ENCODE measurements at places on chromosomes 5 and 9.
A peak's percentile ranks its signal among the peaks of the same experiment; 100 is the strongest.

GRCh38 chr5:5432020-5432707 is 9.7 kb downstream of the ICE1 start:
- no peak for DNase-seq

DNA sequence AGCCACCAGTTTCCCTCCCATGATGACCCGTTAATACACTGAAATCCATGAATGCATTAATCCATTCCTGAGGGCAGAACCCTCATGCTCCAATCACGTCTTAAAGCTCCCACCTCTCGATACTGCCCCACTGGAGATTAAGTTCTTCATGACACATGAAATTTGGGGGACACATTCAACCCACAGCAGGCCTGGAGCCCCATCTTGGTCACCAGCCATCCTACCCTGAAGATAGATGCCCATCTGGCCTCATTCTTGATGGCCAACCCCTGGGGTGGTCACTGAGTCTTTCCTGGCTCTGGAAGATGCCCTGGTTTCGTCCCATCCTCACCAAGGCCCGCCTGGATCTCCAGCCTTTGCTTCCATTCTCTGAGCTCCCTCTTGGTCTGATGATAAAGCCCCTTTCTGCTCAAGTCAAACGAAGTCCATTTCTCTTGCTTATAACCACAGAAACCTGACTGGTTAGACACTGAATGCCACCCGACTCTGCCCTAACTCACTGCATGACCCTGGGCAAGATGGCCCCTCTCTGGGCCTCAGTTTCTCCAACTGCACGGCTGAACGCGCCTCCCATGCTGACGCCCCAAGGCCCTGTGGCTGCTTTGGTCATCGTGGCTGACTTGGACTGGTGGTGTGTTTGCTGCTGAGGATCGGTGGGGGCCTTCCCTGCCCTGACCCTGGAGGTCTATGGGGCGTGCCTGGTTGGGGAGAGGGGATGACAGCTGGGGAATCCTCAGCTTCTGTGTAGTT is 138.4 kb upstream of the IER5L start:
- DNase-seq: no peak

DNA sequence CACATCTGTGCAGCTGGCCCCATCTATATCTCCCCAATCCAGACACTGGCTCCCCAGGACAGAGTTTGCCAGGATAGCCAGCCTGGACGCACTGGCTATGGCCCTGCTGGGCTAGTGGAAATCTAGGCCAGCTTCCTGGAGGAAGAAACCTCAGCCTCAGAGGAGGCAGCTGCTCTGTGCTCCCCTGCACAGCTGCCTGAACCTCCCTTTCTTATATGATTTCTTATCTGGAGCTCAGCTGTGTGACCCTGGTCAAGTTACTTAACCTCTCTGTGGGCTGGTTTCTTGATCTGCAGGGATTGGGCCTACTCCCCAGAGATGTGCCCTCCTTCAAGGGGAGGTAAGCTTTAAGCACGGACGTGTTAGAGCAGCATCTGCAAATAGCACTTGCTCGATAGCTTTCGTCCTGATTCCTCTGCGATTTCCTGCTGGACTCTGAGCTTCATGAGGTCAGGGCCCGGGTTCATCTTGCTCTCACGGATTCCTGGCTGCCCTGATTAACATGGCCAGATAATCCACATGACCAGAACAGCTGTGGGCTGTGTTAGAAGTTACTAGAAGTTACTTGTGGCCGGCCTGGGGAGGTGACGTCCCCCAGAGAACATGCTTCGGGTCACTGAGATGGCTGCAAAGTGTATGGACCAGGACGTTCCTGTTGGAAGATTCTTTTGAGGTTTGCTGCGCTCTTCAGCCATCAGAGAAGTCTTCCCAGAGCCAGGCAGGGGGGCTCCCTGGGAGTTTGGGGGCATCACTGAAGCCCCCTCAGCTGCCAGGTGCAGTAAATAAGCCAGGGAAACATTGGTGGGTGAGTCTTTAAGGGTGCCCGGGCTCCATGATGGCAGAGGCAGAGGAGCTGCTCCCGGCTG is 14.5 kb downstream of the C9orf50 start:
- DNase-seq: no peak

- DNase-seq: no peak
These were observed 13.9 kb downstream of the MAP1B start for GRCh38 chr5:72121052-72121779.

- no peak for DNase-seq
These were observed 58.9 kb downstream of the GNA14 start for GRCh38 chr9:77589046-77589795.

DNA sequence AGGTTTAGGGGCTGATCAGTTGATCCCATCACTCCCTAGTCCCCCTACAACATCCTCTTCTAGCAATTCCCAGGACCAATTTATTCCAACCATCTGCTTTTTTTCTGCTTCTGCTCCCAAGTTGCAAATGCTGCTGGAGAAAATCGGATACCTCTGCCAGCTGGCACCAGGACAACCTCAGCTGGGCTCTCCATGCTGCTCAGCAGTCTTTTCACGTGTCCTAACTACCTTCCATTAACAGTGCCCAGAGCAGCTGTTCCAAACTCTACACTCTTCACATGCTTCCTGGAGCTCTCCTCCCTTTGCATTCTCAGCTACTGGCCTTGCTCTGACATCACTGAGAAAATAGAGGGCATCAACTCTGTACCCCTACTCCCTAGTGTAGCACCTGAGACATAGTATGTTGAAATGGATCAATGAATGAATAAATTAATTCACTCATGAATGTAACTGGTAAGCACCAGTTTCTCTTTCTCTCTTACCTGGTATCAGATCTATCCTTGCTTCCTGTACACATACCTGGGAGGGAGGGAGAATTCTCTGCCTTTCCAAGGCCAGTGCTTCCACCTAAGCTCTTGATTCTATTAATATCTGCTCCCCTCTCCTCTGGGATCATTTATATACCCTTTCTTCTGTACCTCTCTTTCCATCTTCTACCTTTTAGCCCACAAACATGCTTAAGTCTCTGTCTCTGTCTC is 191.0 kb downstream of the RAB3C start:
- peak; percentile 83 for DNase-seq

DNA sequence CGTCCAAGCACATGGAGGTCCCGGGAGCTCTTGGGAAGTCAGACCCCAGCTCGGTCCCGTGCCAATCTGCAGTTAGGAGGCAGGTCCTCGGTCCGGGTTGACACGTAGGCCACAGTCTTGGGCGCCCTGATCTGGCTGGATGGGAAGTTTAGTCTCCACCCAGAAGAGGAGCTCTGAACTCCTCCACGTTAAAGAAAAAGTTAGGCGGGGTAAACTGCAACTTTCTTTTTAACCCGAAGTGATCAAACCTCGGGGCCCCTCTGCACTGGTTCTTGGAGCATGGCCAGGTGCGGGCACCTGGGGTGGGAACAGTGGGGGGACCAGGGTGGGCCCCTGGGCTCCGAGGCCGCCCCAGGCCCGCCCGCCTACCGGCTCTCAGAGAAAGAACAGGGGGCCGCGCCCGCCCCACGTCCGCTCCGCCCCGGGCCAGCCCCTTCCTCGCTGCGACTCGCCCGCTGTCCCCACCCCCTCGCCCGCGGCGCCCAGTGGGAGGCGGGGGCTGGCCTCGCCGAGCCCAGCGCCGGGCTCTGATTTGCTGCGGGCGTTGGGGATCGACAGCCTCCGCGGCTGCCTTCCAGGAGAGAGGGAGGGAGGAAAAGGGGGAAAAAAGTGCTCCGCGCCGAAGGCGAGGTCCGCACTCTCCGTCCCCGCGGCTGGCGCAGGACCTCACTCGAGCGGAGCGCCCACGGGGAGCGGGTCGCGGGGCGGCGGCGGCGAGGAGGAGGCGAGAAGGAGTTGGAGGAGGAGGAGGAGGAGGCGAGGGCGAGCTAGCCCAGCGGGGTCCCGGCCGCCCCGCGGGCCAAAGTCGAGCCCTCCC is at the start of gene COL5A1:
COL5A1 (plus strand) TSS at position 631 of the 817 bp plus-strand sequence. CDS start 385 bp downstream, outside the sequence.
- peak; percentile 82 for DNase-seq

- peak; percentile 61 for DNase-seq
These were observed 17.7 kb upstream of the AKNA start for GRCh38 chr9:114405294-114406034.

DNA sequence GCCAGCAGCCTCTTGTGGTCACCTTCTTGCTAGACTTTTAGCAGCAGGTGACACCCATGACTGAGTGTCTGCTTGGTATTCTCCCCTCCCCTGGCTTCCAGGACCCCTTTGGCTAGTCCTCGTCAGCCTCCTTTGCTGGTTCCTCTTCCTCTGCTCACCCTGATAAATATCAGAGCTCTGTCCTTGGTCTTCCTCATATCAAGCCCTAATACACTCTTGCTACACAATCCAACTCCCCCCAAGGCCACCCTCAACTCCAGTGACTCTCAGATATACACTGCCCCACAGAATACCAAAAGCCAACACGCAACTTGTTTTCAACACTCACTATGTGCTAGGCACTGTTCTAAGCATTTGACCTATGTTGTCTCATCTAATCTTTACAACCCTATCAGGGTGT is 30.3 kb upstream of the LCP2 start:
- DNase-seq: no peak

DNA sequence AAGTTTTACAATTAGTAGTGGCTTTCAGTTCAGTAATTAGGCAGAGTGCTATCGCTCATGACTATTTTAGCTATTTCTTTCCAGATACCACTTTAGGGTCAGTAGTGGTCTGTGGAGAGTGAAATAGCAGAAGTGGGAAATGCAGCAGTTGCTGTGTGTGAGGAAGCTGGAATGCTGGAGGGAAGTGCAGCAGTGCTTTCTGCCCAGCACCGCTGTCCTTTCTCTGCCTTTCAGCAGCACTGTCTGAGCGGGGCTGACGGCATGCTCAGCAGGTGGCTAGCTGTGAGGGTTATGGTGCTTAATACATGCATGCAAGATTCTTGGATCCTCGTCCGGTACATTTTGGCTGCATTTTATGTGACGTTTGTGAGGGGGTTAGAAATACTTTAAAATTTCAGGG is 213.9 kb downstream of the PBX3 start:
- DNase-seq: no peak
